Stimulated activated naive CD4-positive, alpha-beta T cell treated with Interleukin-2 at 50 U/mL for 16 hours (primary cell): ENCODE measurements at places on chromosomes 16 and 17.

- DNase-seq: no peak
Observed at GRCh38 chr16:47921535-47921934, 234.3 kb downstream of the ABCC12 start.

GRCh38 chr17:75654176-75654575 lies 12.8 kb downstream of the RECQL5 start:
- DNase-seq: no peak

DNA sequence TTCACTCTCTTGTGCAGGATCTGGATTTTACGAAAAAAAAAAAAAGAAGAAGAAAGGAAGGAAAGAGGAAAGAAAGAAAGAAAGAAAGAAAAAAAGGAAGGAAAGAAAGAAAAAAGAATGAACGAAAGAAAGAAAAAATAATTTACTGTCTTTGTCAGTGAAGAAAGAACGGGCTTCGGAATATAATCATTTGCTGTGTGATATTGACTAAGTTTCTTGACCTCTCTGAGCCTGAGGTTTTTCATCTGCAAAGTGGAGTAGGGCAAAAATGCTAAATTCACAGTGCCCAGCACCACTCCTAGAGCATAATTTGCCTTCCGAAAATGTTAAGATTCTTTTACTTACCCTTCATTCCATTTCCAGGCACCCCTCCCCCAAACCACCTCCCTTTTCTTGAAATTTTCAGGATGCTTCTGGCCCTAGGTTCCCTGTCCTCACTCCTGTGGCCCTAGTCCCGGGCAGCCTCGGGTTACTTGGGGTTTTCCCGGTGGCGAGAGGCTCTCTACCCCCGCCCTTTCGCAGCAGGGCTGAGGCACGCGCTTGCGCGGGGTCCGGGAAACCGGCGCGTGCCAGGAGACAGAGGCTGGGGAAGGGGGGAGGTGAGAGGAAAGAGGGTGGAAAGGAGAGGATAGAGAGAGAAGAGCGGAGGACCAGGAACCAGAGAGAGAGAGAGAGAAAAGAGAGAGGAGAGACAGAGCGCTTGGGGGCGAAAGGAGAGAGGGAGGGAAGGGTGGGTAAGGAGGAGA lies at the start of gene CNTNAP1:
TSS of gene CNTNAP1 (plus strand) at position 556 of the 746 bp plus-strand sequence. CDS start 299 bp downstream, outside the sequence.
- DNase-seq: no peak

GRCh38 chr17:28320215-28321061 lies 1.4 kb downstream of the TMEM97 start:
- DNase-seq: no peak

GRCh38 chr16:83717814-83718213 lies 90.0 kb upstream of the HSBP1 start:
- DNase-seq: no peak

DNA sequence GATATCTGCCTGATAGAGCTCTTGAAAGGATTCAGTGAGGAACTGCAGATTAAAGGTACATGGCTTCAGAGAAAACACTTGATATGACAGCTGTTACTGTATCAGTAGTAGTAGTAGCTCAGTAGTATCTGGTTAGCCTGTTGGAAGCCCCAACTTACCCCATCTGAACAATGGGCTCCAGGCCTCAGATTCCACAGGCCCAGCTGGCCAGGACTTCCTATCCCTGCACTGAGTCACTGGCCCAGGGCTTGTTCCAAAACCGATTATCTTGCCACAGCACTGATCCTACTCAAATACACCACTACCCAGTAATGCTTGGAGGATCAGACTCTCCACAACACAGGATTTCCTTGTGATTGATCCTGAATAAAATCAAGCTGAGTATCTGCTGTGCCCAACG lies 32.6 kb downstream of the DCUN1D3 start:
- no peak for DNase-seq

GRCh38 chr17:66602659-66603384 lies 232.1 kb upstream of the CACNG5 start:
- no peak for DNase-seq

DNA sequence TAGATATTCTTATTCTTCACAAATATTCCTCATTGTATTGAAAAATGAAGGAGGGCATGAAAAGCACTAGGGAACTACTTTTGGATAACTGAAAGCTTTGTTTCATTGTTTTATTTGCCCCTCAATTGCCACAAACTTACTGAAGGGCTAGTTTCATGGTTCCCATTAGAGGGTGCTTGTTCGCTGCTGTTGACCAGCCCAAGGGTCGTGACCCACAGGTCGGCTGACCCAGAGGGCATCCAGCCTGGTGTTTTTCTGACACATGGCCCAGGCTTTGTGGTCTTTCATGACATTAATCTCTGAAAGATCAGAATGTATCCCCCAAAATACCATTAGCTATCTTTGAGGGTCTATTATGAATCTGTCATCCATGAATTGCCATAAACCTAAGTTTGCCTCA lies 30.0 kb downstream of the DGKE start:
- no peak for DNase-seq

DNA sequence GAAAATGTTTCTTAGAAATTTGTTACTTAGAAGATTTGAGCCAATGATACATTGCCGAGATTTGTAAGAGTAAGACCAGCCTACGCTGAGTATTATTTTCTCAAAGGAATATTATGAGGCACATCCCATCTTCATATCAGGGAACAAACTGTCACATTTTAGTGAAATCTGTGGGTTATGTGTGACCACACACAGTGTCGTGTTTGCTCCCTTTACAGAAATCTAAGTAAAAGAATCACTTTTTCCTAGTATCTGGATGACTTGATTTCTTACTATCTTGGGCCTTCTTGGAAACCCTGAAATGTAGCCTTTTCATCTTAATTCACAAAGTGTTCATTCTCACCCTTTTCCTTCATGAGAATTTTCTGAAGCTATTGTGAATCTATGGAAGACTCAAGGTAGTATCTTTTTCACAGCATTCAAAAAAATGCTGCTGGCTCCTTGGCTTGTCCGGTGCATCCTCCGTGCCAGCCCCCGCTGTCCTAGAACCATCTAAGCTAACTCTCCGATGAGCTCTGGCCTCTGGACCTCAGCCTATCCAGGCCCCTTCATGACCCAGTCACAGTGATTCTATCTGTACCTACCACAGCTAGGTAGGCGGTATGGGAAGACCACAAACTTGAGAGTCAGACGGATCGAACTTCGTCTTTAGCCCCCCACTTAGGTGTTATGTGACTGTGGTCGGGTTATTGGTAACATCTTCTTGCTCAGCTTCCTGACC lies 524.3 kb downstream of the MAF start:
- peak; percentile 33 for DNase-seq

DNA sequence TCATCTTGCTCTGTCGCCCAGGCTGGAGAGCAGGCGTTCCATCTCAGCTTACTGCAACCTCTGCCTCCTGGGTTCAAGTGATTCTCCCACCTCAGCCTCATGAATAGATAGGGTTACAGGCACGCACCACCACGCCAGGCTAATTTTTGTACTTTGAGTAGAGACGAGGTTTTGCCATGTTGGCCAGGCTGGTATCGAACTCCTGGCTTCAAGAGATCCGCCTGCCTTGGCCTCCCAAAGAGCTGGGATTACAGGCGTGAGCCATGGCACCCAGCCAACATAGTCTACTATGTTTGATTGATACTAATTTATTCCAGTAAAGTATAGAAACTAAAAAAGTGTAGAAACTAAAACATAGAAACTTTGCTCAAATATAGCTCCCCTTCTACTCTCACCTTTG lies 94.9 kb downstream of the CA4 start:
- no peak for DNase-seq

- no peak for DNase-seq
Observed at GRCh38 chr16:20122011-20122410, 48.3 kb upstream of the GPR139 start.

DNA sequence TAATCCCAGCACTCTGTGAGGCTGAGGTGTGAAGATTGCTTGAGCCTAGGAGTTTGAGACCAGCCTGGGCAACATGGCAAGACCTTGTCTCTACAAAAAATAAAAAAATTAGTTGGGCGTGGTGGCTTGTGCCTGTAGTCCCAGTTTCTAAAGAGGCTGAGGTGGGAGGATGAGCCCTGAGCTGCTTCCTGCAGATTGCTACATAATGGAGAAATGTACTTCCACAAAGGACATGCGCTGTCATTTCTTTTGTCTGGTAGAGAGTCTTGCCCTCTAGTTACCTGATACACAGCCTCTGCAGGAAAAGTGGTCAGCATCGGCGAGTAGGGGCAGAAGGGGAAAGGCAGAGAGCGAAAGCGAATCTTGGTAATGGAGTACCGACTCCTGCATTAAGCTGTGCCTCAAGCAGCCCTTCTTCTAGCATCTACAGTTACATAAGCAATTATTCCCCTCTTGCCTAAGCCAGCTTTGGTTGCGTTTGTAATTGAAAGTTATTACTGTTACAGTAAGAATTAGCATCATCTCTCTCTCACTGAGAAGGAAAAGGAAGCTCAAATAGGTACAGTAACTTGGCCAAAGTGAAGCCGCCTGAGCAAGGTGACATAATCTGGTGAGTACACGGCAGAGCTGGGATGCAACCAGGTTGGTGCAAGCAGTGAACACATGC lies 18.5 kb upstream of the GGA2 start:
- DNase-seq: no peak

DNA sequence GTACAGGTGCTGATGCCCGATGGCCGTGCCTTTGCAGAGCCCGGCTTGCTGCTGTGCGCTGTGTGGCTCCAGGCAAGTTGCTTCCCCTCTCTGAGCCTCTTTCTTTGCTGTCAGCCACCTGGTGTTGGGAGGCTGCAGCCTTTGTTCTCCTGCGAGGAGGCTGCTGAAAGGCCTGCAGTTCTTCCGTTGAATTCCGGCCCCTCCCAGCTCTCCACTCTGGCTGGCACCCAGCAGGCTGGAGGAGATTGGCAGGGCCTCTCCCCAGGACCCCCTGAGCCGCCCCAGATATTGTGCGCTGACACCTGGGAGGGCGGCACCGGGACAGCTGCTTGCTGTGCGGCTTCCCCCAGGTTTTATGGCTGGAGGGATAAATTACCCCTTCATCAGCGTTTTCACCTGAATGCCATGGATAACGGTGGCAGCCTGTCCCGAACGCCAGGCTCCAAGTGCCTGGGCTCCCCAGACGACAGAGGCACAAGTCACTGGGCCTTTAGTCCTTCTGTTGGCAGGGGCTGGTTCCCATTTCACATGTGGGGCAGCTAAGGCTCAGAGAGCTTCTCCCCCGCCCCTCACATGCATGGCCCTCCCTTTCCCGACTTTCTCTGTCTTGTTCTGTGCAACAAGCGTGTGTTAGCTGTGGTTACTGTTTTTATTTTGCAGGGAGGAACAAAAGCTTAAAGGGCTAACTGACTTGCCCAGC lies 35.1 kb upstream of the GSE1 start:
- DNase-seq: no peak

DNA sequence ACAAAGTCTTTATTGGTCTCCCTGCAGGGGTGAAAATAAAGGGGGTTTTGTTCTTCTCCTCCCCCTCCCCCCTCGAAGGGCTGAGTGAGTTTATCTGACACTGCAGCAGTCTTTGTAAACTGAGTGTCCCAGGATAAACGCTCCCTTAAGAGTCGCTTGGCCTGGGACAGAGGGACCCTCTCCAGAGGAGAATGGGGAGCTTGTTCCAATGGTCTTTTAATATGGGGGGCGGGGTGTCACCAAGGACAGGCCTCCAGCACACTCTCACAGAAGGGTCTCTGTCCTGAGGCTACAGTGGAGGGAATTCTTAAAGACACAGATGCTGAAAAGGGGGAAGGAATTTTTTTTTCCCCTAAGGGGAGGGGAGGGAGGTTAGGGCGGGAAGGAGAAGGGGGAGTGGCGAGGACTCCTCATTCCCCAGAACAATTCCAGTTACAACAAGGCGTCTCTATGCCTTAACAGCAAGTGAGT lies 455.5 kb downstream of the SOX9 start:
- no peak for DNase-seq

- DNase-seq: no peak
Observed at GRCh38 chr16:2990891-2991290, 10.6 kb upstream of the PKMYT1 start.

- DNase-seq: no peak
Observed at GRCh38 chr17:63775420-63775819, 1.4 kb downstream of the DDX42 start.

DNA sequence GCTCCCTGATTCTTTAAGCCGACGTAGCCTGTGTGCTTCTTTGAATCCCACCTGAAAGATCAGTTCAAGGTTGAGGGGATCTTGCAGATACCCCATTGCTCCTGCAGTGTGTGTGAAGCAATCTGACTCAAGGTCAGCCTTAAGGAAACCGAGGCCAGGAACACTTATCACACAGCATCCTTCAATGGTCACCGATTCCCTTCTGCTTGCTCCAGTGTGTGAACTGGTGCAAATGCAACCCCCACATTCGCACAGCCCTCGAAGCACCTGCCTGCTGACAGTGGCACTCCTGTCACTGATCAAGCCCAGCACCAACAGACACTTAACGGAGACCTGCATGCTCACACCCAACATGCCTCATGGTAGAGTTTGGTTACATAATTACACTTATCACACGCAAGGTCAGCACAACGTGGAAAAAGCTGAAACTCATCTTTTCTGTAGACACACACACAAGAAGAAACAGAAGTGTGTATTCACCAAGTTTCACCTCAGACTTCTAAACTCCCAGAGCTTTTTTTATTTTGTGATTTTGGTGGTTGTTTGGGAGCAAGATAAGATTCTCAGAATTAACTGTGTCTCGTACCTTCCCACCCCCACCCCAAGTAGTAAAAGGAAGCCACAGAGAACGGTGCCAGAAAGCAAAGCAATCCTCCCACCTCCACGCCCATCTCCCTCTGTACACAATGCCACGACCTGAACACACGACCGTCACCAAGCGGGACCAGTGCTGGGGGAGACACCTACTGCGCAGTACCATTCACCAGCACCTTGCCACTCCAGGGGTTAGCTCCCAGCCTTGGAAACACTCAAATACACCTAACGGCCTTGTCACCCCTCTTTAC lies 37.2 kb downstream of the LITAFD start:
- DNase-seq: no peak

- no peak for DNase-seq
Observed at GRCh38 chr17:75854101-75854748, 910 bp downstream of the WBP2 start.
